ENCODE measurements at places on chromosomes 6 and 20. TPM values are rescaled to one million over a fixed set of nuclear protein-coding genes. Genes with fewer than 3 reads are reported as not detected.

DNA sequence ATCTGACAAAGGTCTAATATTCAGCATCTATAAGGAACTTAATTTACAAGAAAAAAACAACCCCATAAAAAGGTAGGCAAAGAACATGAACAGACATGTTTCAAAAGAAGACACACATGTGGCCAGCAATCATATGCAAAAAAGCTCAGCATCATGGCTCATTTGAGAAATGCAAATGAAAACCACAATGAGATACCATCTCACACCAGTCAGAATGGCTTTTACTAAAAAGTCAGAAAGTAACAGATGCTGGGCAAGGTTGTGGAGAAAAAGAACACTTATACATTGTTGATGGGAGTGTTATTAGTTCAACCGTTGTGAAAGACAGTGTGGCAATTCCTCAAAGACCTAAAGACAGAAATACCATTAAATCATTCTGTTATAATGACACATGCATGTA lies 289.9 kb upstream of the MMS22L start:
- DNase-seq = no peak

- no peak for DNase-seq
Observed at GRCh38 chr6:144661116-144661806, 376.1 kb downstream of the UTRN start.

GRCh38 chr6:41578217-41579087 lies 32.3 kb downstream of the FOXP4 start:
- DNase-seq = no peak

DNA sequence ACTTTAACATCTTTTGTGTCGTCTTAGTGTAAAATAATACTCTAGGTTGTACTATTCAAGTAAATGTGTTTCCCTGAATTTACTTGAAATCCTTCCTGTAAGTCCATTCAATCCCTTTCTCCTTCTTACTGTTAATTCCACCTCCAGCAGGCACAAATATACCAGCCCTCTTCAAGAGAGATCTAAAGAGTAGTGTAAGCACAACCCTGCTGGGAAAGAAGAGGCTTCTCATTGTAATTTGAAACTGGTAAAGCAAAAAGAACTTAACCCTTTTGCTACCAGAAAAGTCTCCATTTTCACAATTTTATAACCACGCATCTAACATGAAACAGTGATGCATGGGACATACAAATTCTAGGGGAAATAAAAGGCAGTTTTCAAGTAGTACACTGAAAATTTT lies at the start of gene BMP5:
TSS of gene BMP5 (minus strand) at position 191 of the 400 bp plus-strand sequence. CDS start 725 bp downstream, outside the sequence.
- DNase-seq = peak; percentile 90

GRCh38 chr6:111445861-111446267 lies 37.2 kb downstream of the REV3L start:
- DNase-seq = peak; percentile 21

DNA sequence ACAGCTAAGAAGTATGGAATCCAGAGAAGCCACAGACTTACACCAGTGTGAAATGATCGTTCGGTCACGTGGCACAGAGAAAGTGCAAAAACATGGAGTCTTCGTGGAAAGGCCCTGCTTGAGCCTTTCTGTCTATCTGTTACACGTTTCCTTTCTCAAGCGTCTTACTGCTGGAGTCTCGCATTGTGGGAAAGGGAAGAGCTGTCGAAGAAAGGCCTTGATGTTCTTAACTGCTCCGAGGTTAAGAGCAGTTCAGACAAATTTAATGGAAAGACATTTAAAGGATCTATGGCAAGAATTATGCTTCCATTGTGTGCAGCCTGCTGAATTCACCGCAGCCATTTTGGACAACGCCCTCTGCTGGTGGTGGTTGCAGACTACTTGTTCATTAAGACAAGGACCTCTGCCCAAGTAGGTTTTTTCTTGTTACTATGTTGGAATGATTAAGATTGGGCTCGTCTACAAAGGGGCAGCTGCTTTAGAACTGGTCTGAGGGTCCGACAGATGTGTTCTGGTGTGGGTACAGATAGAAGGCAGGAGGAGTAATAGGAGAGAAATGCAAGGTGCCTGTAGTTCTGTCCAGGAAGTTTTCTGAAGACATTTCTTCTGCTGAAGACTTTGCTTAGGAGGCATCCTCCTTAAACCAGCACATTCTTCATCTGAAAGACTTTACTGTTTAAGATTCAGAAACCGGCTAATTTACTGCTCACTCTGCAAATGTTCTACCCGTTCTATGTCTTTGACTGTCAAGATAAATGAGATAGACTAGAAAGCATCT lies 24.7 kb upstream of the CCN6 start:
- DNase-seq = peak; percentile 50

- DNase-seq = peak; percentile 65
Observed at GRCh38 chr6:34919651-34920050, 30.6 kb downstream of the ANKS1A start.

DNA sequence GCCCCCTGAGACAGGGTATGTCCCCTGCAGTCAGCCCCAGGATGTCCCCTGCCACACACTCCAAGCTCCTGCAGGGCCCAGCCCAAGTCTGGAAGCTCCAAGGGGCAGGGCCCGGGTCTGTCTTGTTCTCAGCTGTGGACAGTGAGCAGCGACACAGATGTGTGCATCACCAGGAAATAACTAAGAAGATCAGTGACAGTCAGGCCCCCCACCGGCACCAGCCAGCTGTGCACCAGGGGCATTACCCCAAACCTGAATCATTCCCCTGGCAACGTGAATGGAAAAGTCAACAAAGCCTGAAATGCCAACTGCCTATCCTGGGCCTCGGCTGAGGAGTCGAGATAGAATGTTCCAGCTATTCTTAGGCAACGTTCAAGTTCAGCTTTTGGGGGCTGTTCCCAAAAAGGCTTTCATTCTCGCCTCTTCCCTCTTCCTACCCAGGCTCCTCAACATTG lies 105.0 kb downstream of the PREX1 start:
- peak; percentile 74 for DNase-seq

DNA sequence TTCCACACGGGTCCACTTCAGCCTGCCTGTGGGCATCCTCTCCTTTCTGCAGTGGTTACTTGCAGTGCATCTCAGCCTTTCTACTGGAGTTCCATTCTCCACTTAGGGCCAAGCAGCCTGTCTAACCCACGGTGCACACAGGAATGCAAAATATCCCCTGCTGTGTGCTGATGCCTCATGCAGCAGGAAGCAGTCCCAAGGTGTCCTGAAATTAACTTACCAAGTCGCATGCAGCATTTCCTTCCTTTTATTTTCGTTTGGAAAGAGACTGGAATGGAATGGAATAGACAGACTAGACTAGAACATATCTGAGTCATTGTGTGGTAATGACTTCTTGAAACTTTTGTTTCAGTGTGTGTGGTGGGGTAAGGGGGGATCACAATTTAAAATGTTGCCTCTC lies 25.9 kb upstream of the FOXQ1 start:
- DNase-seq = no peak

GRCh38 chr20:41984031-41984430 lies 365.9 kb upstream of the CHD6 start:
- no peak for DNase-seq

- DNase-seq = peak; percentile 79
Observed at GRCh38 chr6:22411376-22412105, 114.7 kb upstream of the PRL start.

- DNase-seq = no peak
Observed at GRCh38 chr20:16491294-16491905, 81.8 kb downstream of the KIF16B start.

GRCh38 chr6:56541741-56542360 lies 100.8 kb downstream of the DST start:
- DNase-seq = peak; percentile 47

GRCh38 chr6:105301756-105302616 lies 100.9 kb downstream of the PREP start:
- DNase-seq = peak; percentile 63

DNA sequence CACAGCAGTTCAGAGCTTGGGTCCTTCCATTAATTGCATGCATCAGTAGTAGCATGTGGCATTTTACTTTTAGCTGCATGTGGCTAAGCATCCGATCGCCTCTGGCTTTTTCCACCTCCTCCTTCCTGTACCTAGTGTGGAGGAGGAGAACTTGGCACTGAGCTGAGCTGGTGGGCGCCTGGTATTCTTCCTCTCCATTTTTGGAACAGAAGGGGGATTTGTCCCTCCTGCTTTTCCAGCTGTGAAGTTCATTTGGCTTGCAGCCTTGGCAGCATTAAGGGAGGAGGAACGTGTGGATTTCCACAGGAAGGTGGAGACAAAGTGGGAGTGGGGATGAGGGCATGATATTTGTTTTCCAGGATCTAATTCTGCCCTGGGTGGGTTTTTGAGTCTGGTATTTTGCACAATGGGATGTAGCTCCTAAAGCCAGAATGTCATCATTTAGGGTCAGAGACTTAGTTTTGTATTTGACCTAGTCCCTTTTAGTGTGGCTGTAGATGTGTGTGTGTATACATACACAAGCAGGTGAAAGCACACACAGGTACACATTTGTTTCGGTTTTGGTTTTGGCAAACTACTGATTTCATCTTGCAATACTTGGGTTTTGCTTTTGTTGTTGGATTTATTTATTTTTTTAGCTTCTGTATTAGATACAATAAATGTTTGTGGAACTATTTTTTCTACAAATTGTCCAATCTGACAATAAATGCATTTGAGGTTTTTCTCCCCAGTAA lies 90.0 kb downstream of the SASH1 start:
- peak; percentile 89 for DNase-seq

- no peak for DNase-seq
Observed at GRCh38 chr6:3506751-3507383, 50.0 kb upstream of the SLC22A23 start.

DNA sequence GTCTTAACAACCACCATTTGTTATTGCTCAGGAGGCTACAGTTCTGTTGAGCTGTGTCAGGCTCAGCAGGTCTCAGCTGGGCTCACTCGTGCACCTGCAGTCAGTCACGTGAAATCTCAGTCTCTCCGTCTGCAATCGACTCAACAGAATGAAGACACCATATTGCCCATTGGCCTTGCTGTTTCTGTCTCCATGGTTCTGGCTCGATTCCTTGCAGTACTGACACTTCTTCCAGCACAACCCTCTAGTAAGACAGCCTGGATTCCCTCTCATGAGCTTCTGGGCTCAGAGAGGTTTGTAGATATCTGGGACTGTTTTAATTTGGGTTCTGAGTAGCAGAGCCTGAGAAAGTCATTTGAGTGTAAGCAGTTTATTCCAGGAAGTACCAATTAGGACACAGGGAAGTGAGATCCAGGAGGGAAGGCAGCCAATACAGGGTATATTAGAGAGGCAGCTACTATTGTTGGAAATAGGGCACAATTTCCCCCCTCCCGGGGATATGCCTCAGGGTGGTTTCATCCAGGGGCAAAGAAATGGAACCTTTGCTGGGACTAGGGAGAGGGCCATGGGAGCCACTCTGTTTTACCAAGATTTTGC lies 87.4 kb upstream of the RALGAPA2 start:
- DNase-seq = no peak

GRCh38 chr6:33592595-33593413 lies 12.7 kb upstream of the BAK1 start:
- DNase-seq = no peak

DNA sequence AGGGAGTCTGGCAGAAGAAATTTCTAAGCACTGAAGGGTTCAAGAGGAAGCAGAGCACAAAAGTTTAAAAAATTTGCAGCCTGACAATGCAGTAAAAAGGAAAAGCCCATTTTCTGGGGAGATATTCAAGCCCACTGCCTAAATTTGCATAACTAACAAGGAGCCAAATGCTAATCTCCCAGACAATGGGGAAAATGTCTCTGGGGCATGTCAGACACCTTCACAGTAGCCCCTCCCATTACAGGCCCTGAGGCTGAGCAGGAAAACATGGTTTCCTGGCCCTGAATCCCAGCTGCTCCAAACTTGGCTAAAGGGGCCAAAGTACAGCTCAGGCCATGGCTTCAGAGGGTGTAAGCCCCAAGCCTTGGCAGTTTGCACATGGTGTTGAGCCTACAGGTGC lies 908.5 kb upstream of the MANEA start:
- DNase-seq = no peak

GRCh38 chr6:149963212-149963461 lies 606 bp upstream of the ULBP1 start:
- no peak for DNase-seq

DNA sequence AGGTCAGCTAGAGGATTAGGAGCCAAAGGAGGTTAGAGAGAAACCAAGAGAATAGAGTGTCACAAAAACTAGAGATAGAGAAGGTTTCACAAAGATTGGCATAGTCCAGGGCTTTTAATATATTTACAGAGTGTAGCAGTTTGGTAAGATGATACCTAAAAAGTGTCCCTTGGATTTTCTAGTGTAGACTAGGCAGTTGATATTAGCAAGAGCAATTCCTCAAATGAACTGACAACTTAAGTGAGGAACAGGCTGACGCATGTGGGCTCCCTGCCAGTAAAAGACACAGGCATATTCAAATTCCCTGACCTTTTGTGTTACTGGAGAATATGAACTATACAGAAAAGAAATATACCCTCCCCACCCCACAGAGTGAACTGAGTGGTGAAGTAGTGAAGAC lies 40.1 kb downstream of the VTA1 start:
- DNase-seq = peak; percentile 49

Gene SSTR4
- not detected for polyA plus RNA-seq

Gene FIG4
- polyA plus RNA-seq = 10.3 TPM

Gene UBD
- 0.32 TPM for polyA plus RNA-seq

Gene SLC22A16
- 0.29 TPM for polyA plus RNA-seq

Gene CCM2L
- 5.0 TPM for polyA plus RNA-seq

Gene GJA10
- not detected for polyA plus RNA-seq

Gene IRF4
- polyA plus RNA-seq = 0.30 TPM

Gene CYP39A1
- 1.9 TPM for polyA plus RNA-seq

Gene VGLL2
- 111 TPM for polyA plus RNA-seq

Gene COL12A1
- polyA plus RNA-seq = 553 TPM

Gene ELOVL2
- polyA plus RNA-seq = 2.7 TPM

All from muscle of leg (tissue), 16 donors.